T follicular helper cell (primary cell): ENCODE measurements at places on chromosomes 12 and 14.

DNA sequence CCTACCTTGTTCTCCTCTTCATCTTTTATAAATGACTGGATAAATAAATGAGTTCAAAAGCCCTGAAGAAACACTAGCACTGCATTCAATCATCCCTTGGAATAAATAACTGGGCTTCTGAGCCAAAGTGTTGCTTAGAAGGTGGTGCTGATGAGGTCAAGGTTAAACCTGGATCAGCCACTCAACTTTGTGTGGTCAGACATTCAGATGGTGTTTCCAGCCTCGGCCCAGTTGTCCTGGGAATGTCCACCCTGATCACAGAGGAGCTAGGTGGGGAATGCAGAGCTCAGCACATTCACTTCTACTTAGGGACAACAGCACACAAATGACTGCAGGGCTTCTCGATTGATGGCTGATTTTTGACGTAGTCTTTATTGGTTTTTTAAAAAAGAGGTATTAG is 88.7 kb downstream of the SLC8A3 start:
- DNase-seq, result no peak

DNA sequence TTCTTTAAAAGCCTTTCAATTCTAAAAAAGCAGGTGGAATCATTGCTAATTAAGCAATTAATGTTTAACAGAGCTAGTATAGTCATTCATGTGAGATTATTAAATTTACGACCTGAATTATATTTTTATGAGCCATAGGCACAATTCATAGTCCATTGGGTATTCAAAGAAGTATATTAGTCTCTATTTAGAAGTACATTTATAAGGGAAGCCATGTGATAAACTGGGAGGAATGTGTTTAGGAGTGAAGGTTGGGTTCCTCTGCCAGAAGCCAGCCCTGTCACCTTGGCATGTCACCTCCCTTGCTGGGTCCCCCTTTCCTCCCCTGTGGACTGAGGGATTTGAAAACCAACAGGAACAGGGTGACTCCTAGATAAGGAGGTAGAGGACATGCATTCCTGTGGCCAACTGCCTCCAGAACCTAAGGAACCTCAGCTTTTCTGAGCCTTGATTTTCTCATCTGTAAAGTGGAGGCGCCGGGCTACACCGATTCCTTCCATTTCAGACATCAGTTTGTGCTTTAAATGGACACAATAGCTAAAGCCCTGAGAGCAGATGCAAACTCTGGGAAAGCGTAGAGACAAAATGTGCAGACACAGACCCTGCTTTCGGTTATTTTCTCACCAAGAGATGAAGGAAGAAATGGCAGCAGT is 5.4 kb upstream of the KRT2 start:
- DNase-seq, result no peak

DNA sequence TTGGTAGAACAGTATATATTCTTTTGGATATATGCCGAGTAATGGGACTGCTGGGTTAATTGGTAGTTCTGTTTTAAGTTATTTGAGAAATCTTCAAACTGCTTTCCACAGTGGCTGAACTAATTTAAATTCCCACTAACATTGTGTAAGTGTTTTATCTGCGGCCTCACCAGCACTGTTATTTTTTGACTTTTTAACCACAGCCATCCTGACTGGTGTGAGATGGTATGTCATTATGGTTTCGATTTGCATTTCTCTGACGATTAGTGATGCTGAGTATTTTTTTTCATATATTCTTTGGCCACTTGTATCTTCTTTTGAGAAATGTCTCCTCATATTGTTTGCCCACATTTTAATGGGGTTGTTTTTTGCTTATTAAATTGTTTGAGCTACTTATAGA is 357.4 kb downstream of the C12orf50 start:
- DNase-seq, result no peak

DNA sequence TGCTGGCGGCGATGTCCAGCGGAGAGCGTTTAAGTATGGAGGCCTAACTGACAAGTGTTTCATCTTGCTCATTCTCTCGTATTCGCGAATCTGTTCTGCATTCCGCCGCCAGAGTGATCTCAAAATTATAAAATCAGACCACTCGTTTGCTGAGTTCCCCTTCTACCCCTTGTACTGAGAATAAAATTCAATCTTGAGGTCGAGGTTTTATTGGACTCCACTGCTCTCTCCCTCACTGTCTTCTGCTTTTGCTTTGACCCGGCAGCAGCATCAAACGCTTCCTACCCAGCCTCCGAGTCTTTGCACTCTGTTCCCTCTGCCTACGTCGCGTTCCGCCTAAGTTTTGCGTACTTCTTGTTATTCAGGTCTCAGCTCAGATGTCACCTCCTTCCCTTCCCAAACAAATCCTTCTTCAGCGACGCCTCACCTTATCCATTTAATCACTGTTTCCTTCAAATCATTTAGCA is 462 bp downstream of the KNTC1 start:
- DNase-seq, result peak; percentile 9

DNA sequence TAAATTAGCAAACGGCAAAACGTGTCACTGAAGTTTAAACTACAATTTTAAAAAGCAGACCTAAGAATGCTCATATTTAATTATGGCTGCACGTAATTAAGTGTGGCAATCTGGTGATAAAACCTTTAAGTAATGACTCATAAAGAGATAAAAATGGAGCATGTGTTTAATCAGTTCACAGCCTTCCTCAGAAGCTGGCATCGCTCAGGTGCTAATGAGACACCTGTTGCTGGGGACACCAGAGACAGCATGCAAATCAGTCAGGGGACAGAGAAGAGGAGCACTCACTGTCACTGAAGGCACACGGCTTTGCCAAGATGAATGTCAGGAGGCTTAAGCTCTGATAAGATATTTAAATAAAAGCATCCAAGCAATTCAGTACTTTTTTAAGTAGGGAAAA is 840.3 kb downstream of the GALC start:
- no peak for DNase-seq

DNA sequence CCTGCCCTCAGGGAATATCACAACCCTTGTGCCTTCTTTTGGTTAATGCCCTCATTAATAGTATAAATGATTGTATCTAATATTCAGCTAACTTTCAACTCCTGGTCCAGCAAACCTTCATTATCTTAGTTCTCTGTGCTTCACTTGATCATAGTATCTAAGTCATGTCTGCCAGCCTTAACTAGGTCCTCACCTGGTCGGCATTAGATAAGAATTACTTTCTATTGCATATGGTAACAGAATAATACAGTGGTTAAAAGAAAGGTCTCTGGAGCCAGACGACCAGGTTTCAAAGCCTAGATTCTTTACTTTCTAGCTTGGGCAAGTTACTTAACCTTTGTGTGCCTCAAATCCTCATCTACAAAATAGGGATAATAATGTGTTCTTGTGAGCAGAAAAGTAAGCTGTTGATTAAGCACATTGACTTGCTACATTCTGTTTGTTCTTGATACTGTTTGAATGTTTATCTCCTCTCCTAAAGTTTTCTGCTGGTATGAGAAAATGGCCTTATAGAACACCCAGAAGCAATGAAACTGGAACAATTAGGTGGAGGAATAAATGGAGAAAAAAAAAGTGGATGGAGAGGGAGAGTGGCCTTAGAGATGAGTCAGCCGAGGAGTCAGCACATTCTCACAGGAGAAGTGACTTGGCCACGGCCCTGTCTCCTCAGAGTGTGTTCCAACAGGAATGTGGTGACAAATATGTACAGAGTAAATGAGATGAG is 176.1 kb downstream of the SLC25A21 start:
- no peak for DNase-seq

DNA sequence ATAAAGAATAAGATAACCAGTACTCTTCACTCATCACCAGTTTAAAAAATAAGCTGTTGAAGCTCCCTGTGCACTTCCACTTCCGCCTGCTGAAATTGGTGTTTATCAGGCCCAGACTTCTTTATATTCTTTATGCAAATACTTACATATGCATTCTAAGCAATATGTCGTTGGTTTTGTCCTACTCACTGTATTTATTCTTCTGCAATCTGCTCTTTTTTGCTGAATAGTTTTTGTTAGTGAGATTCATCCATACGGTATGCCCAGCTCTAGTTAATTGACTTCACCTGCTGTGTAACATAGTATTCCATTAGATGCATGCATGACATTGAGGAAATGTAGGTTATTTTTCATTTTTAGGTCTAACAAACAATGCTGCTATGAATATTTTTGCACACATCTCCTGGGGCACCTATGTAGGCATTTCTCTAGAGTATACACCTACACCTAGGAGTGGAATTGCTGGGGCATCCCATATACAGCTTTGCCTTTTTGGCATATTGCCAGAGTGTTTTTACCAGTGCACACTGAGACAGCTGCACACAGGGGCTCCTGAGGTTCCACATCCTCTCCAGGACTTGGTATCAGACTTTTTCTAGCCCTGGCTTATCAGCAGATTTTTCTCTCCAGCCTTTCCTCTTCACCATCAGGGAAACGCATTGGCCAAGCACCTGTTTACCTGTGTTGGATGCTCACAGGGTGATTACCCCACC is 1.0 kb upstream of the NRIP2 start:
- DNase-seq, result no peak

- DNase-seq, result no peak
Observed at GRCh38 chr14:57078054-57078453, 190.7 kb downstream of the EXOC5 start.

DNA sequence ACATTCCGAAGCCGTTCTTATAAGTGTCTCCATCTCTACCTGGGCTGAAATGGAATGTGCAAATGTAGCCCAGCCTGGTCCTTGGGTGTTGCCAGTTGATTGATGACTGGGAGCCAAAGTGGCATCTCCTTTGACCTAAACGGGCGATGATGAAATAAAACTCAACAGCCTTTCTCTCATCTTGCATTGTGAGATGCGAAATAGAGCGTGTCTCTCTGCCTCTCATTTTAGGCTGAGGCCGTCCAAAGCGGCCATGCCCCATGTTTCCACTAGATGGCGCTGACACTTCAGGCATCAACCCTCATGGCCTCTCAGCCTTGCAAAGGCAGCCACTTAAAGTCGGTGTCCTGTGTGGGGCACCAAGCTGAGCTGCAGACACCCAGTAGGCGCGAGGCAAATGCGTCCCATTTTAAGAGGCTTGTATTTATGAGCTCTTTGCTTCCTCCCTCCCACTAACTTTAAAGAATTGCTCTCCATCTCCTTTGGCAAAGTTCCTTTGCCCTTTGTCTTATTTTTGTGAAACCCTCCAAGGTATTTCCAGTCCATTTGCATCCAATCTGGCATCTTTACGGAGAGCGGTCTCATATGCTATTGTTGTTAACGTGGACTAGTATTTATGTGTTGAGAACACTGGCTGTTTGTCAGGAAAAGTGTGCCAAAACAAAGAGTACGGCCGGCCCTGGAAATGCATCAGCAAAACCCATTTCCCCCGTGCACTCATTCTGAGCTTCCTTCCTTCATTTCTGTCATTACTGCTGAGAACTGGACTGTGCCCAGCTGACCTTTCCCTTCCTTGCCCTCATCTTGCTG is 25.0 kb downstream of the GPRC5A start:
- peak; percentile 73 for DNase-seq

DNA sequence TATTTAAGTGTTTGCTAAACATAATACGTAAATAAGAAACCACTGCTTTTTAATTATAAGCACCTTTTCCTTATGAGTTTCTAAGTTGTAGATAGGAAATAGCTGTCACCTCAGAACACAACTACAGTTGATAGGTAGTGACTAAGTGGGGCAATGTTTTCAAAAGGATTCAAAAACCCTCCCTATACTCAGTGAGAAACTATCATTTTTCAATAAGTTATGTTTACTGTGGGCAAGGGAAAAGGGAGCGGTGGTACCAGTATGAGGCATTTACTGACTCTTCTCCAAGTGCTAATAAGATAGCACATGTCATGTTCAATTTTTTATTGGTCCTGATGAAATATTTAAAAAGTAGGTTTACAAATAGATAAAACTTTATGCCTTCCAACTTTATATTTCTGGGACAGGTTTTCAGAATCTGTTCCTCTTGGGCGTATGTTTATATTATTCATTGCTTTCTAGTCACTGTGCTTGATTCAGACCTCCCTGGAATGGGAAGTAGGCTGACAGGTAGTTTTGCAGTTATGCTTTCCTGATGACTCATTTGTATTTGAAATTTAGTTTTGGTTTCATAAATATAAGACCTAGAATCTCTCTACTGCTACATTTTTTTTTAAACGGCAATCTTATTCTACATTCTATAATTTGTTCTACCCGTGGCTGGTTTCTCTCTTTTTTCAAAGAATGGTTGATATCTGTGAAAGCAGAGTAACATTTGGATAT is 153.1 kb downstream of the TMEM117 start:
- no peak for DNase-seq

DNA sequence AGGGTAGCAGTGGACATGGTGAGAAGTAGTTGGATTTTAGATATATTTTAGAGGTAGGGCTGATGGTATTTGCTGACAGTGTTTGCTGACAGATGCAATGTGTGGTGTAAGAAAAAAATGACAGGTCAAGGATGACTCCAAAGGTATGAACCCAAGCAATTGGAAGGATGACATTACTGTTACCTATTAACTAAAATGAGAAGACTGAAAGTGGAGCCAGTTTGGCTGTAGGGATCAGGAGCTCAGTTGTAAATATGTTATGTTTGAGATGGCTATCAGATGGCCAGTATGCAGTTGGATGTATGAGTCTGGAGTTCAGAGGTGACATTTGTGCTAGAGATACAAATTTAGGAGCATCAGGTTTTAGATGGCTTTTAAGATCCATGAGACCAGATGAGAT is 17.4 kb upstream of the SERPINA6 start:
- no peak for DNase-seq

GRCh38 chr14:61385002-61385685 is 63.8 kb downstream of the PRKCH start:
- peak; percentile 49 for DNase-seq
